Hematopoietic multipotent progenitor cell treated with erythropoietin and hydrocortisone succinate and interleukin-3 and kit ligand, for 17 days (in vitro differentiated cells): ENCODE measurements at places on chromosomes 7 and 10.
A peak's percentile ranks its signal among the peaks of the same experiment; 100 is the strongest.

- DNase-seq: no peak
Observed at GRCh38 chr10:117899181-117899683, 147.5 kb downstream of the RAB11FIP2 start.

- DNase-seq: peak; percentile 11
Observed at GRCh38 chr7:28478656-28479055, 66.3 kb downstream of the CREB5 start.

DNA sequence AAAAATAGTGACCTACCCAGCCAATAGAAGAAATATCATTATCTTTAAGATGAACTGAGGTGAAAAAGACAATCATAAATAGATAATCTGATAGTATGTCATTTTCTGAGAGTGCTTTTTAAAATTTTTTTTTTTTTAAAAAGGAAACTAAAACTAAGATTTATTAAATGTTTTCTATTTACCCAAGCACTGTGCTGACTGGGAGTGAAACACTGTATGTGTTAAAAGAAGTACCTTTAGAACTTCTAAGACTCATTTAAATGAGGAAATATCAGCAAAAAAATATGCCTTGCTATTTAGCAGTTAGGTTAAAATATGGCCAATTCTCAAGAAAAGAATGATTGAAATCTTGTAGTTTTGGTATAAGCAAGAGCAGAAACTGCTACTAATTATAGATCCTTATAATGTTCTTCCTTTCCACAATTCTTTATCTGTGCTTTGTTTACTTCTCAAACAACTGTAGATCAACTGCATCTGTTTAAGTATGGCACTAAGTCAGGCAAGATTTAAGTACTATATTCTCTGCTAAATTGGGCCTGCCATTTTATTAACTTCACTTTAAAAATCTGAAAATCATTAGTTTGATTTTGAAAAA, 39.5 kb upstream of the WNT2 start:
- DNase-seq: no peak

DNA sequence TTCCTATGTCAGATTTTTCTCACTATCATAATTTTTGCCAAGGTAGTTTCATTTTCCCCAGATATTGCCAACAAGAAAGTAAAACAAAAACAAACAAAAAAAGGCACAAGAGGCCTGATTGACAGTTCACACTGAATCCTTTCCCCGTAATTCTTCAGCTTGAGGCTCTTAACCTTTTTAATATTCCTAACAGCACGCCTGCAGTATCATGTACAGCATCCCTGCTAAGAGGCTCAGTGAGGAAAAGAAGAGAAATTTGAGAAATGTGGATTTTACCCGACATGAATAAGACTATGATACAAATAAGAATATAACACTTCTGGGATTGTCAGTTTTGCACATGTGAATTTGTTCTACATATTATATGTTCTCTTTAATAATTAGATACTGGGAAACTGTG, 182.4 kb upstream of the CDK1 start:
- DNase-seq: no peak

DNA sequence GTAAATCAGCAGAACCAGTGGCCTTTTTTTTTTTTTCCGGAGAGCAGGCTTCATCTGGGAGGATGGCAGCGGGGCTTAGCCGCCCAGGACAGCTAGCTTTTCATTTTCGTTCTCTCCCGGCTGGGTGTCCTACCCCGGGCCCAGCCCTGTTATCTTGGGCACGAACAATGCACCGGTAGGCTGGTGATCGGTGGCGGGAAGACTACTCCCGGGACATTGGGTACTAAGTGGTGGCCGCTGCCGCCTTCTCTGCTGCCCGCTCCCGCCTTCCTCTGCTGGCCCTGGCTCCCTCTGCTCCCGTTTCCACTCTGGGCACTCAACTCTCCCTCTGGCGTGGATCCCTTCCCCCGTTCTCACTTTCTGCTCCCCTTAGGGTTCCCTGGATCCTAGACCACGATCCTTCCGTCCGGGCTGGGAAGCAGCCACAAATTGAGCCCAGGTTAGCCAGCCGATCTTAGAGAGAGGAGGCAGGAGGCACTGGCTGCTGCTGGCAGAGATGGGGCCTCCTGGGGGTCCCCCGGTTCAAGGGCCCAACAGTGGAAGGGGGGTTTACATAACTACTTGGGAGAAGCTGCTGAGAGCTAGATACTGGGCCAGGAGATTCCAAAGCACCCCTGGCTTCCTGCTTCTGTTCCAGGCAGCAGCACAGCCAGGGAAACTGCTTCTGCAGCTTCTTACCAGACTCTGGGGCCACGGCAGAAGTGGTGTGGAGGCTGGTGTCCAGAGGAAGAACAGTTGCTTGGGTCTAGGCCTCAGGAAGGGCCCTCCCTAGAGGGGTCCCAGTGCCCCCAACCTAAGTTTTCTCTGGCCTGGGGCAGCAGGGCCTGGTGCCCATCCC, 1.8 kb downstream of the TLX1 start:
- DNase-seq: no peak

- DNase-seq: no peak
Observed at GRCh38 chr10:127976701-127977356, 69.9 kb downstream of the PTPRE start.

GRCh38 chr7:95334447-95334846, 10.1 kb upstream of the PON1 start:
- DNase-seq: no peak

DNA sequence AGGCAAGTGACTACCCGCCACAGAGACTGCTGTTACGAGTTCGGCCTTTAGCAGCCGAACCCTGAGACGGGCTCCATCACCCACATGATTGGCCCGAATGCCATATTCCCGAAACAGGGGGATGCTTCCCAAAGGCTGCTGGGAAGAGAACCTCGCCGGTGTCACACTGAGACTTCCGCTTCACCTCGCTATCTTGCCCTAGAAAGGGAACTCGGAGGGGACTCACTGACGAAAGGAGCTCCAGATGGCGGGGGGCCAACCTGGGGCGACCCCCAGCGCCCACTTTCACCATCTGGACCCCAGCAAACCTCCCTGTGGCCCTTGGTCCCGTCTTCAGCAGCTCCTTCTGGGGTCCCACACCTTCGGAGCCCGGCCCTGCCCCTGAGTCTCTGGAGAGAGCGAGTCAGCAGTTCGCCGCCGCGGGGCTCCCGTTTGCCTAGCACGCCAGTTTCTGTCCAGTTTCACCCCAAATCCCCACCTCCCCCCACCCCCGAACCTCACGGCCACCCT, 529 bp downstream of the HPS1 start:
- peak; percentile 75 for DNase-seq

- no peak for DNase-seq
Observed at GRCh38 chr10:14971867-14972448, 12.8 kb downstream of the MEIG1 start.

DNA sequence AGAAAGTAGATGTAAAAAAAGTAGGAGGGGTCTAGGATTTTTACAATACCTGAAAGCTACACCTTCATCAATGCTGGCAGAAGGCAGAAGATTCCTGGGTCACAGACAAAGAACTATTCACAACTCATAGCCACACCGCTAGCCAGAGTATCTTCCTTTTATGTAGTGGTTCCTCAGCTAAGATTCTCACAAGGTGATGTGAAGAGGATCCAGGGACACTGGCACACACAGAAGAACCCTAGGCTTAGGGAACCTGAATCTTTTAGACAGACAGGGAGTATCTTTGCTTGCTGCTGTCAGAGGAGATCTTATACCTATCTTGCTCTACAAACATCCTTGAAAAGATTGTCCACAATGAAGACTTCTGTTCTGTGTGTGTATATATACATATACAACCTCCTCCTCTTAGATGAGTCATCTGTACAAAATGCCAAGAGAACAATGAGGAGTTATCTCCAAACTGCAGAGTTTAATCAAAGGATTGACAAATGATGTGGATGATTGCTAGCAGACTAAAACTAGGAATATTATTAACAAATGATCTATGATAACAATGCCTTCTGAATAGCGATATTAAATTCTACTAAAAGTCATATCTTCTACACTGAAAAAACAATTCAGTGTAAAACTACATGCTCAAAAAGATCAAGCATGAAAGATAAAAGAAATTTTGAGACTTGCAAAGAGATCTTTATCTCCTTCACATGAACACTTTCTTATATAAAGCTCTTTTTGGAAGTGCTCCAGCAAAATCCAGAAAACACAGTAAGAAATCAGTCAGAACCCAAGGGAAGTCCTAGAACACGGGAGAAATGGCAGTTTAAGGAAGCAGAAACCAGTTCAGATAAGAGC, 409.3 kb downstream of the PARD3 start:
- no peak for DNase-seq
